ENCODE measurements at places on chromosomes 1 and 21. TPM values are rescaled to one million over a fixed set of nuclear protein-coding genes. Genes with fewer than 3 reads are reported as not detected.

DNA sequence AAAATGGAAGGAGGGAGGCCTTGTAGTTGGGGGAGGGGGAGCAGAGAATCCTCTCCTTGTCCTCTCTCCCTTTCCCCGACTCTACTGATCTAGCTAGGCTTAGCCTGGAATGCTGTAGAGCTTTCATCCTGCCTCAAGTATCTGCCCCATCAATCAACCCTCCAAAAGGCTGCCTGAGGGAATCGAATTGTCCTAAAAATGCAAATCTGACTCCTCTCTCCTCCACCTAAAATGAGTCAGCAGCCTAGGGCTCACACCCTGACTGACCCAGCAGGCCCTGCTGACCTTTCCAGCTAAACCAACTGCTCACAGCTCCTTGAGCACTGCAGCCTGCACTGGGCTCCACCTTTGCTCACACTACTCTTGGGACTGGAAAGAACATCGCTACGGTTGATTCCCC lies 2.8 kb downstream of the HPDL start:
- no peak for DNase-seq

DNA sequence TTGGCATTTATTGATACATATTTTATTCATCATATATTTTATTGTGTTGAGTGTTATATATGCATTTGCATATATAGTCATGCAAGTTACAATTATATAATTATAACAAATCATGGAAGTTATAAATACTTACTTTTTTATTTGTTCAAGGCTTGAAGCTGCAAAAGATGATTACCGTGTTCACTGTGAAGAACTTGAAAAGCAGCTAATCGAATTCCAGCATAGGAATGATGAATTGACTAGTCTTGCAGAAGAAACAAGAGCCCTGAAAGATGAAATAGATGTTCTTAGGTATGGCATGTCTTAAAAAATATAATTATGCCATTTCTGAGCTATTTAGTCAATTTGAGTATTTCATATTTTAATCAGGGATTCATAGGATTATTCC lies 32.1 kb downstream of the HOOK1 start:
- no peak for DNase-seq

DNA sequence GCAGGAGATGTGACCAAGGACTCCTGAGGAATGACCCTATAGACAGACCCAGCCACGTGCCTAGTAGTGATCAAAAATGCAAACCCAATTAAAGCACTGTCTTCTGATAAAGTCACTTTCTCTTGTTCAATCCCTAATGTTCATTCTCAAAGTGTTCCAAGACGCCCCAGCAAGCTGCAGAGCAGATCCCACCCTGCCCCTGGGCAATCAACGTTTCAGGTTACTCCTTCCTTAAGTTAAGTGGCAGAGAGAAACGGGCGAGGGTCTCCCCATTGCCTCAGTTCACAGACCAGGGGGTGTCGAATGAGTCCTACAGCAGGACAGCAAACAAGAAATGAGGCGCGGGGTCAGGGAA lies 699 bp upstream of the RGS2 start:
- DNase-seq: no peak

The FNDC10 gene
- total RNA-seq: 9.3 TPM

The RNASEL gene
- total RNA-seq: 5.0 TPM

Measured in type B pancreatic cell (in vitro differentiated cells).